Spleen (tissue), 13 donors: ENCODE measurements at places on chromosomes 12 and 14. TPM values are rescaled to one million over a fixed set of nuclear protein-coding genes. Genes with fewer than 3 reads are reported as not detected.

Gene DEGS2
- 0.56 TPM for total RNA-seq

- no peaks in the 10 kb centered on the region for H3K4me1 ChIP-seq
- DNase-seq: no peak
- H3K4me3 ChIP-seq: no peak overlapping the region
- no peaks in the 10 kb centered on the region for H3K27me3 ChIP-seq
Measured at GRCh38 chr12:25558586-25558985, 5.5 kb upstream of the LMNTD1 start.

DNA sequence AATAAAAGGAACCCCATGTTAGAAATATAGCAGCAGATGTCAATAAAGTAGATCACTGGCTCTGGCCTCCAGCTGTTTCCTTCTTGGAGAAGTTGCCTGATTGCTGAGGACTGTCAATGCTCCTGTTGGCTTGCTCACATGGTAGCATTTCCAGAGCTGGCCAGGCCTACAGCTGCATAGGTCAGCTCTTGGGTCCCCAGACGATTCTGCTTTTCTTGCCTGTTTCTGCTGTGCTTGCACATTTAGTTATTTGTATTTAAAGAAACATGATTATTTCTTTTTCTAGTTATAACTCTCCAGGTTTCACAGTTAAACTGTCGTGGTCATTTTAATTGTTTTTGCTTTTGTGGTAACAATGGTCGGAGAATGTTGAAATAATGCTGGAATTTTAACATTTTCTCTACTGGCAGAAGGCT is 7.2 kb downstream of the NAV3 start:
- no peak overlapping the region for H3K4me3 ChIP-seq
- no peak overlapping the region for H3K27ac ChIP-seq
- H3K36me3 ChIP-seq: no peaks in the 10 kb centered on the region
- no peaks in the 10 kb centered on the region for H3K4me1 ChIP-seq
- no peaks in the 10 kb centered on the region for H3K27me3 ChIP-seq
- no peak for DNase-seq

Gene SYNJ2BP
- total RNA-seq: 28.7 TPM

GRCh38 chr14:68849416-68849815 is 56.5 kb upstream of the ZFP36L1 start:
- H3K36me3 ChIP-seq: no peaks in the 10 kb centered on the region
- no peak overlapping the region for H3K27ac ChIP-seq
- H3K4me1 ChIP-seq: peaks cover 2% of the 10 kb centered on the region
- no peak overlapping the region for H3K4me3 ChIP-seq
- DNase-seq: no peak

Gene SERPINA1
- total RNA-seq: 701 TPM

- DNase-seq: no peak
- no peak overlapping the region for H3K4me3 ChIP-seq
- H3K27me3 ChIP-seq: no peaks in the 10 kb centered on the region
- peaks cover 9% of the 10 kb centered on the region for H3K36me3 ChIP-seq
- H3K4me1 ChIP-seq: no peaks in the 10 kb centered on the region
Measured at GRCh38 chr12:1760566-1761382, 59.6 kb upstream of the LRTM2 start.

Gene TBX3
- total RNA-seq: 10.2 TPM

DNA sequence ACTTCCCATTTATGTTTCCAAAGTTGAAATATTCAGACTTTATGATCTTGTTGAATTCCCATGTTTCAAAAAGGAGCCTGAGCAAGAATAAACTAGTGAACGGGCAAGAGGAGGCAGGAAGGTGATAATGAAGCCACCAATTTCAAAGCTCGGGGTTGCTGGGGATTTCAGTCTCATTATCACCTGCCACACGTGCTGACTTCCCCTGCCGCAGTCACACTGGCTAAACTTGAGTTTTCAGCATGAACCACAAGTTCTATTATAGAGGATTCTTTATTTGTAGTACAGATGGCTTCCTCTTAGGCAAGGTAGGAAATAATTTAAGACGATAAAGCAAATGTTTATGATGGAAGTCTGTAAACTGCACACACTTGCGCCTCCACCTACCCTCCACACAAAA is 18.1 kb upstream of the DIABLO start:
- peaks cover 7% of the 10 kb centered on the region for H3K4me1 ChIP-seq
- H3K27ac ChIP-seq: peak overlapping the region; percentile 72
- H3K27me3 ChIP-seq: no peaks in the 10 kb centered on the region
- H3K36me3 ChIP-seq: peaks cover 84% of the 10 kb centered on the region

GRCh38 chr14:96538990-96539317 is 36.8 kb downstream of the PAPOLA start:
- no peak overlapping the region for H3K27ac ChIP-seq
- H3K4me3 ChIP-seq: no peak overlapping the region
- no peaks in the 10 kb centered on the region for H3K4me1 ChIP-seq
- no peak for DNase-seq
- H3K36me3 ChIP-seq: peaks cover 60% of the 10 kb centered on the region
